ENCODE measurements at places on chromosomes 12 and 14.
A peak's percentile ranks its signal among the peaks of the same experiment; 100 is the strongest.

GRCh38 chr14:93859957-93860356 lies 67.2 kb upstream of the FAM181A start:
- DNase-seq, result no peak

- no peak for DNase-seq
These were observed 36.9 kb downstream of the LGR5 start for GRCh38 chr12:71476513-71476912.

GRCh38 chr14:64684091-64684490 lies 20.1 kb upstream of the PLEKHG3 start:
- DNase-seq, result no peak

- no peak for DNase-seq
These were observed 746 bp upstream of the DUSP16 start for GRCh38 chr12:12563290-12563928.

- DNase-seq, result no peak
These were observed 5.0 kb upstream of the NEDD1 start for GRCh38 chr12:96902076-96902475.

GRCh38 chr12:31589598-31589903 lies 1.4 kb downstream of the DENND5B start:
- DNase-seq, result no peak

DNA sequence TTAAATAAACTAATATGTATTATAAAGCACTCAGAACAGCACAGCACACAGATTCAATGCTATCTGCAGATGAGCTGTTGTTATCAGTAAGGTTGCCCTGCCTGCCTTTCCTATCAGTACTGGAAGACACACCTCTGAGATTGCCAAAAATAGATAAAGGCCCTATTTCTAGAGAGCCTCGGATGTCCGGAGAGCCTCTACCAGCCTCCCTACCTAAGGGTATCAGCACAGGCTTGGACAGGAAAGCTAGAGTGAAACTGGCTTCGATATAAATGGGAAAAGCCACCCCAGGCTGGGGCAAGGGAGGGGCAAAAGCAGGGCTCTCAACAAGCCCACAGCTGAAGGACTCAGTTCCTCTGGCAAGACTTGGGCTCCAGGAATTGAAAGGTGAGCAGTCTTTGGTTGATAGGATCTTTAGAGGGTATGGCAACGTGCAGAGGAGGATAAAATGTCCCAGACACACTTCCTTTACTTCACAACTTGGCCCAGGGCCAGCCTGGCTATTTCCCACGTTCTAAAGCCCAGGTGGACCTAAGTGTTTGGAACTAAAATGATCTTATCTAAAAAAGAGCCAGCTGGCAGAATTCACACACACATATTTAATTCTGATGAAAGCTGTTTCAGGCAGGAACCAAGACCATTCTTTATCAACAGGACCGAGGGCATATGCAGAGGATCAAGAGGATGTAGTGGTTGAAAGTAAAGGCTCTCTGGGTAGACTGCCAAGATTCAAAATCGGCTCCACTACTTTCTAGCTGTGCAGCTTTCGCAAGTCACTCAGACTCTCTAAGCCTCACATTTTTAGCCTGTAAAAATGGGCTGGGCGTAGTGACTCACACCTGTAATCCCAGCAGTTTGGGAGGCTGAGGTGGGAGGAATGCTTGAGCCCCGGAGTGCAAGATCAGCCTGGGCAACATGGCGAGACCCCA lies 37.8 kb upstream of the ITPR2 start:
- DNase-seq, result no peak

DNA sequence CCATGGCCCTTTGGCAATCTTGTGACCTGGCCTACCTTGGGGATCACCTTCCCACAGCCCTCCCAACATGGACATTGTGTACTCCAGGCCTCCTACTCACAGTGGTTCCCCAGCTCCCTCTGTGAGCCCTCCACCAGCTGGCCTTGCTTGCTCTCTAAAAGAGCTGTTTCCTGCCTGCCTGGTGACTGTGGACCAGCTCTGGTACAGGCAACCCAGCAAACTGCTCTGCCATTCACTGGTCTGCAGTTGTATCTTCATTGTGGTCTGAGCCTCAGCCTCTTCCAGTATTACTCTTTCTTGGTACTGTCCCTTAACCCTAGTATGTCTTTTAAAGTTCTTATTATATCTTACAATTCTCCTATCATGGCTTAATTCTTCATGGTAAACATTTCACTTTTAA lies 236.2 kb downstream of the KTN1 start:
- no peak for DNase-seq

DNA sequence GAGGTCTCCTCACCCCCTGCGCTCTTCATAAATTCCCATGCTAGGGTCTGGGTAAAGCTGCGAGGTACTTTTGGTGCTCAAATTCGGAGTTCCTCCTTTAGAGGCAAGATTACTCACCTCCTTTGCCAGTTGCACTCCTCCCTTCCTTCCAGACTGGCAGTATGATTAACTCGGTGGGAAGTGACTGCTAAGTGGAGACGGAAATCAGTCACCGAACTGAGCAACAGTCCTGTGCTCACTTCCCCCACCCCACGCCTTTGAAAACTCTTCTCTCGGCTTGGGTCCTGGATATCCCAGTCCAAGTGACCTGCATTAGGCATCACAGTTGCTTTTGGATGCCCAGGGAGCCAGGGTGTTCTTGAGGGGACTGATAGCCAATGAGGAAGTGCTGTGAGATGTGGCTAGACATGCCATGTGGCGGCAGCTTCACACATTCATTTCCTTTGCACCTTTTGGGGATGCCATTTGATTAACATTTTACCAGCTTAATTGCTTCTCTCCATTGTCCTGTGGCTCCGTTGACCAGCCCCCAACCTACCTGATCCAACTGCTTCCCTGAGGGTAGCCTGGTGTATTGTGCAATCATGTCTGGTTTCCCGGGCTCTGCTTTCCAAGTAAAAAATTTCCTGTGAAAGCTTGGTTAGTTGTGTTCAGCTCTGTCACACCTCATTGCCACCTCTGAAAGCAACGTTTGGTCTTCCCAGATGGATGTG lies 840 bp downstream of the PNP start:
- peak; percentile 72 for DNase-seq

GRCh38 chr12:120847814-120848213 lies 56.3 kb downstream of the SPPL3 start:
- DNase-seq, result no peak

- DNase-seq, result no peak
These were observed 107.9 kb upstream of the OR4E1 start for GRCh38 chr14:21781543-21781942.

GRCh38 chr12:100348657-100349454 lies 8.0 kb upstream of the SLC17A8 start:
- DNase-seq, result no peak

DNA sequence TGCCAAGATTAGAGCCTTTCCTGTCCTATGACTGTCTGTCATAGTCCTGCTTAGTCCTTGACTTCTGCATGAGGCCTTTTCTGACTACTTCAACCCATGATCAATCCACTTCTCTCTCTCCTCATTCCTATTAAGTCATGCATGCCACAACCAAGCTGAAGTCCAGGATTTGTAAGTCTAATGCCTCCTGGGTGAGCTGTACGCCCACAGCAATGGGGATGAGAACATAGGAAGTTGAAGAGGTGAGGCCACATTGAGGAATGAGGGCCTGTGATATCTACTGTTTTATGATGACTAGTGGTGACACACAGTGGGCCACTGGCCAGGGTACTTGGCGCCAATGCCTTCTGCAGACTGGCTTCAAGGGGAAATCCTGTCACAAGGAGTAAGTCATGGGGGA lies 994.1 kb upstream of the TMEM132C start:
- no peak for DNase-seq

- no peak for DNase-seq
These were observed 367.8 kb downstream of the EMP1 start for GRCh38 chr12:13564266-13564810.

- no peak for DNase-seq
These were observed 5.4 kb downstream of the SLC15A4 start for GRCh38 chr12:128818065-128819022.

GRCh38 chr14:90556012-90556477 lies 159.2 kb downstream of the CALM1 start:
- no peak for DNase-seq

- DNase-seq, result no peak
These were observed 64.0 kb downstream of the MON2 start for GRCh38 chr12:62530596-62530995.

DNA sequence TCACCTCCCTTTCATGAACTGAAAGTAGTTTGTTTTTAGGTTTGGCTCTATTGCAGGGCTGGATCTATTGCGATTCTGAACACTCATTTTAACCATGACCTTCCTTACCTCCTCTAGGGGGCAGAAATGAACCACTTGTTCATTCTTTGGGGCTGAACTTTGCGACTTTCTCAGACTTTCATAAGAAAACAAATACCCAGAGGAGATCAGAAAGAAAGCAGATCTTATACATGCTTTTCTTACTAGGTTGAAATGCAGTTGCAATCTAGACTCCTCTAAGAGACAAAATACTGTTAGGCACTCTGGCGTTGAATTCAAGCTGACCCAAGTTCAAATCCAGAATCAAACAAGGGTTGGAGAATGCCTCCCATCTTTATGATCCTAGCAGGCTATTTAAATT lies 32.6 kb upstream of the PLEKHG3 start:
- no peak for DNase-seq

All from activated CD4-positive, alpha-beta T cell treated with anti-CD3 and anti-CD28 coated beads, Interleukin-2, amount 50 U/mL, for 48 hours (primary cell).